ENCODE measurements at places on chromosomes 4 and X.

GRCh38 chr4:7357323-7357722, 77.4 kb downstream of the PSAPL1 start:
- no peak for DNase-seq

- no peak for DNase-seq
These were observed 24.0 kb upstream of the XIAP start for GRCh38 chrX:123835661-123836371.

- DNase-seq: no peak
These were observed 374.3 kb downstream of the IQCM start for GRCh38 chr4:149441338-149441737.

- DNase-seq: no peak
These were observed 284.9 kb downstream of the FBXO8 start for GRCh38 chr4:173998471-173999144.

GRCh38 chr4:17058536-17058915, 160.1 kb upstream of the LDB2 start:
- no peak for DNase-seq

- no peak for DNase-seq
These were observed 634 bp downstream of the APOO start for GRCh38 chrX:23907111-23907497.

- no peak for DNase-seq
These were observed 44.5 kb upstream of the SCML1 start for GRCh38 chrX:17692709-17693346.

GRCh38 chr4:38157592-38157991, 197.4 kb downstream of the PTTG2 start:
- DNase-seq: no peak

DNA sequence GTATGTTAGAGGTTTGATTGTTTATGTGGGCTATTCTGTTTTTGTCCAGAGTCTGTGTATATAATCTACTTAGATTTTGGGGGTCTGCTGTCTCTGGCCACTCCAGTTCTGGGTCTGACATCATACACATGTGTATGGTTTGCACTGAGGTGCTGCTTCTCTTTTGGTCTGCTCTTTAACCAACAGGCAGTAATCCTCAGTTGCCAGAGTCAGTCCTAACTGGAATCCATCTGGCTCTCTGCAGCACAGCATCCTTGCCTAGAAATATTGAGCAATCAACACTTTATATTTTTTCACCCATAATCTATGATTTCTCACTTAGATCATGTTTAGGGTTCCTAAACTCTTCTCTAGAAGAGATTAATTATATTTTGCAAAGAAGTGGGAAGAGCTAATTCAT, 98.3 kb upstream of the SFRP2 start:
- no peak for DNase-seq

DNA sequence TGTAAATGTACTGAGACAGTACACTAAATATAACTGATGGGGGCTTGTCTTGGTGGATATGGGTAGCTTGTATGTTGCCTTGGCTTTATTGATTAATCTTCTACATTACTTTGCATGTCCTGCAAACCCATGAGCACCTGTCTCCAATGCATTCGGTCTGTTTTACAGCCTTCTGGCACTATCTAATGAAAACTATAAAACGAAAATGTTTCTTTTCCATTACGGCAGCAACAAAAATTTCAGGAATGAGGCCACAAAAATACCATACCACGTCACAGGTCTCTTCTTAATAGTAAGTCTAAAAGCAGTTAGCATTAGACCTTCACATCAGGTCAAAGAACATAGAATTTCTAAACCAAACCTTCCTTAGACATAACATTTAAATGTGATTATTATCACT, 49.8 kb downstream of the EDNRA start:
- no peak for DNase-seq

GRCh38 chrX:149472625-149473024, 32.5 kb downstream of the IDS start:
- DNase-seq: no peak

- DNase-seq: no peak
These were observed 1038.3 kb downstream of the RAPGEF2 start for GRCh38 chr4:160141206-160141605.

Data from stimulated activated CD4-positive, alpha-beta T cell treated with anti-CD3 and anti-CD28 coated beads, Interleukin-2, amount 100 ng/mL, for 48 hours (primary cell).